ENCODE measurements at places on chromosomes 5 and 9. TPM values are rescaled to one million over a fixed set of nuclear protein-coding genes. Genes with fewer than 3 reads are reported as not detected.

GRCh38 chr5:80191991-80192398 is 63.9 kb downstream of the SERINC5 start:
- H3K27me3 ChIP-seq = no peaks in the 10 kb centered on the region
- peaks cover 95% of the 10 kb centered on the region for H3K4me1 ChIP-seq
- peak overlapping the region; percentile 95 for H3K27ac ChIP-seq
- DNase-seq = peak; percentile 62

DNA sequence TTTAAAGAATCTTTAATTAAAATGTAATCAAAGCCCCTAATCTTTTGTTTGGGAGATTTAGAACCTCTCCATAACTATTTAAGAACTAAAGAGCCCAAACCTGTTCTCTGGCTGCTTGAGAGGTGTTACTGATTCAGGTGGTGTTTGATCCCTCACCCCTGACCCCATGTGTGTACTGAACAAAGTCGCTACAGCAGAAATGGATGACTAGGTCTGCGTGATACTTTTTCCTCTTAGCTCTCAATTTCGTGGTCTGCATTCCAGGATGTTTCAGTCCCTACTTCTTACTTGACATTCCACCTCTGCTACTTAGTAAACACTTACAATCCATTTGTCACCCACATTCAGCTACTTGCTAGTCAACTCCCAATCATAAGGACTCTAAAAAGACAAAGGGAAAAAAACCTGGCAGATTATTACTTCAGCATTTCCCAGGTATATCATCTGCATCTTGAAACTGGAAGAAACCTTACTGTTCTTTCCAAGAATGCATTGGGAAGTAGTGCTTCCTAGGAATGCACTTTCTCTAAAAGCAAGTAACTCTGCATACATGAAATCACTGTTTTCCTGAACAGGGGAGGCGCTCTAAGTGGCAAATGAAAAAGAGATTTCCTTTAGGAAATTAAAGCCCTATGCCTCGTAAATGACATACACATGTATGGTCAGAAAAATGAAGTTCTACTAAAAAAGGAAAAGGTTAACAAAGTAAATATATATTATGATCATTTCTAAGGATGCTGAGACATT is 1091.6 kb downstream of the PTPRD start:
- H3K36me3 ChIP-seq = no peaks in the 10 kb centered on the region
- no peak overlapping the region for H3K27ac ChIP-seq

DNA sequence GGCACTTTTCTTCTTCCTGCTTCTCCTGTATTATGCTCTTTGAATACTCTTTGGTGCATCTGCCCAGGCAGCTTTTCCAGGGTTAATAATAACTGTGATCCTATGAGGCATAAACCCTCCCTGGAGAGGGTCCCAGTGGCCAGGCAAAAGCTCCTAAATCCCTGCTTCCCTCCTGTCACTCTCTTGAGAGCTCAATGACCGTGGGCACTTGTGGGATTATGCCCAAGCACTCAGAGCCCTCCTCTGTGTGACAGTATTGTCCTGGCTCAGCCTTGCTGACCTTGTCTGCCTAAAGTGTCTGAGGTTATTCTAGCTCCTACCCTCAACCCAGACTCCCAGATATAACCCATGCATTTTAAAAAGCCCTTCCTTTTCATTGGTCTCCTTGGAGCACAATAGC is 51.9 kb downstream of the GALNT10 start:
- no peak overlapping the region for H3K4me3 ChIP-seq
- peaks cover 28% of the 10 kb centered on the region for H3K4me1 ChIP-seq
- H3K27me3 ChIP-seq = no peaks in the 10 kb centered on the region

- peaks cover 10% of the 10 kb centered on the region for H3K4me1 ChIP-seq
- no peaks in the 10 kb centered on the region for H3K36me3 ChIP-seq
- no peak for DNase-seq
- H3K4me3 ChIP-seq = no peak overlapping the region
These were observed 17.8 kb upstream of the B4GALT1 start for GRCh38 chr9:33184963-33185362.

DNA sequence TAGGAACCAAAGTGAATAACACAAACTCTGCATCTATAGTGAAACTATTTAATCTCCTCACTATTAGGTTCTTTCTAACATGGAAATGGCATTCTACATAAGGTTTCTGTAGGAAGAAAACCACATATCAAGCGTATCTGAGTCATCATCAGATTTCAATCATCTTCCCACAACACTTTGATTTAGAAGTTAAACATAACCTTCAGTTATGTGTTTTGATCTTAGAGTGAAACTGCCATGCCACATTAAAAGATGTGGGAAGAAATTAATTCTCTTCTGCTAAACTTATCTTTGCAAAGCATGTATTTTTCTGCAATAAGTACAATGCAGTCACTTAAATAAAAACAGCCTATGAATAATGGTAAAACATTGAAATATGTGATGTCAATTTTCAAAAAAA is 55.0 kb downstream of the MEF2C start:
- peak overlapping the region; percentile 75 for H3K27ac ChIP-seq
- H3K4me3 ChIP-seq = peak overlapping the region; percentile 40
- no peaks in the 10 kb centered on the region for H3K36me3 ChIP-seq
- H3K27me3 ChIP-seq = peaks cover 47% of the 10 kb centered on the region
- DNase-seq = no peak

The EDIL3 gene
- not detected for total RNA-seq

The PKN3 gene
- 22.9 TPM for total RNA-seq
